Posterior cingulate gyrus (tissue), 11 donors: ENCODE measurements at places on chromosomes 3 and 15.

DNA sequence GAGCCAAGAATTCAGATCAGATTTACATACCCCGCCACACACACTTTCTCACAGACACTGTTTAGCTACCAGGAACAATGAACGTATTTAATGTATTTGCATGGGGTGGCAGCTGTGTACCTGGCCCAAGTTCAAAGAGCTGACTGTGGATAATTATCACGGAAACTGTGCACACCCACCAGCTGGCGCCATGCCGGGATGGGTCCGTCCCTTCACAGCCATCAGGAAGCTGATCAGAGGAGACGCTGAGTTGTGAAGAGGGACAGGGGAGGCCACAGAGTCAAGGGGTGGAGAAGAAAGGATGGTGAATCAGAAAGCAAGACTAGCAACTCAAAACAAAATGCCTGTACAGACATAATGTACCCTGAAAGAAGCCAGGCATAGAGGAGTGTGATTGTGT lies 13.1 kb upstream of the PLA2G4D start:
- DNase-seq, result no peak

- no peak for DNase-seq
Observed at GRCh38 chr3:160450846-160451245, 1.3 kb upstream of the TRIM59 start.

DNA sequence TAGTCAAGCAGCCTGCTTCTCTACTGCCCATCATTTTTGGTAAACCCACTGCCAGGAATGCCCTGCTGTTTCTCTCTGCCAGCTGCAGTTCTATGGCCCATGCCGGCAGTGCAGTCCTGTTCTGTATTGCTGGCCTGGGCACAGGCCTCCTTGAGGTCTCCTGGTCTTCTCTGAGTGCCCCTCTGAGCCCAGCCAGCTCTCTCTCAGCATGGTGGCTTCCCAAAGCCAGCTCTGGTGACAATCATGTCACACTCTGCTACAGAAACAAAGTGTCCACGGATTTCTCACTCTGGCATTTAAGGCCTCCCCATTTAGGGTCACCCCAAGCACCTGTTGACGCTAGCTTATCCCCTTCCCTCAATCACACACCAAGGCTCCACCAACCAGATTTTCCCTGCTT lies 24.5 kb downstream of the SRPRB start:
- DNase-seq, result no peak

DNA sequence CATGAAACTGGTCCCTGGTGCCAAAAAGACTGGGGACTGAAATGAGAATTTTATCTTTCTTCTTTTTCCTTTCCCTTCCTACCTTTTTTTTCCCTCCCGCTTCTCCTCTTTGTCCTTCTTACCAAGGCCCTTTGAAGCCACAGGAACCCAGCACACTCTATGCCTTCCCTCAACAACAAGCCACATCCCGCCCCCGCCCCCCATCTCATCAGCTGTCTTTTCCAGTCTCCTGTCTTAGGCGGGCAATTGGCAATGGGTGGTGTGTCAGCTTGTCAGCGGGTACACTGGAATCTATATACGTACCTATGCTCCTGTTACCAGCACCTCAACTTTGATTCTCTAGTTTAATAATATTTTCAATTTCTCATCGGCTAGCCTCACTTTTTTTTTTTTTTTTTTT lies 56.3 kb upstream of the CHD2 start:
- no peak for DNase-seq

GRCh38 chr15:85704720-85705429 lies 89.8 kb downstream of the KLHL25 start:
- no peak for DNase-seq

DNA sequence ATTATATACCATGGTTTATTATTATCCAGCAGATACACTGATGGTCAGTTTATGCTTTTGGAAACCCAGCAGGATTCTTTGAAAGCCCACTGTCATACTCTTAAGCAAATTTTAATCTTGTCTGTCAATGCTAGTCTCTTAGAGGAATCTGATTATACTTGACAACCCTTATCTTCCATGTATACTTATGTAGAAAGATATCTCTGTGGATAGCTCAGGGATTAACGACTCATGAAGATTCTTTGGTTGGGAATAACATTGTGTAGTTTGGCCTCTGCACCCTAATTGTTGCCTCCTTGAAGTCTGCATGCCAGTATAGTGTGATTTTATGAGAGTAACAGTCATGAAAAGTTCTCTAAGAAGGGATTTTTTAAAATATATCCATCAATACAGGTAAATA lies 33.0 kb downstream of the FILIP1L start:
- no peak for DNase-seq

- no peak for DNase-seq
Observed at GRCh38 chr15:96560246-96560895, 229.9 kb downstream of the NR2F2 start.

DNA sequence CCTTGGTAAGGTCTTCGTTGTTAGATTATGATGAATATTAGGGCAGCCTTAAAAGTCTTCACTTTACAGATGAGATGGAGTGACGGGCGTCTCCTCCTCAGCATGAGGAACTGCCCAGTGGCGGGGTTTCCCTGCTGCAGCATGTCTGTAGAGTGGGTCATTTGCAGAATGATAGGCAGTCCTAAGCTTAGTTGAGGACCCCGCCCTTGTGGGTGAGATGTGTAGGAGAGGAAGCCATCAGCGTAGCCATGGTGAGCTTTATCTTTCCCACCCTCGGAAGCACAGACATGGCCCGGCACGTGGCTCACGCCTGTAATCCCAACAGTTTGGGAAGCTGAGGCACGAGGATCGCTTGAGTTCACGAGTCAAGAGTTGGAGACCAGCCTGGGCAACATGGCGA lies 877 bp downstream of the NIT2 start:
- DNase-seq, result no peak

- no peak for DNase-seq
Observed at GRCh38 chr3:149004622-149005021, 13.3 kb downstream of the GYG1 start.

DNA sequence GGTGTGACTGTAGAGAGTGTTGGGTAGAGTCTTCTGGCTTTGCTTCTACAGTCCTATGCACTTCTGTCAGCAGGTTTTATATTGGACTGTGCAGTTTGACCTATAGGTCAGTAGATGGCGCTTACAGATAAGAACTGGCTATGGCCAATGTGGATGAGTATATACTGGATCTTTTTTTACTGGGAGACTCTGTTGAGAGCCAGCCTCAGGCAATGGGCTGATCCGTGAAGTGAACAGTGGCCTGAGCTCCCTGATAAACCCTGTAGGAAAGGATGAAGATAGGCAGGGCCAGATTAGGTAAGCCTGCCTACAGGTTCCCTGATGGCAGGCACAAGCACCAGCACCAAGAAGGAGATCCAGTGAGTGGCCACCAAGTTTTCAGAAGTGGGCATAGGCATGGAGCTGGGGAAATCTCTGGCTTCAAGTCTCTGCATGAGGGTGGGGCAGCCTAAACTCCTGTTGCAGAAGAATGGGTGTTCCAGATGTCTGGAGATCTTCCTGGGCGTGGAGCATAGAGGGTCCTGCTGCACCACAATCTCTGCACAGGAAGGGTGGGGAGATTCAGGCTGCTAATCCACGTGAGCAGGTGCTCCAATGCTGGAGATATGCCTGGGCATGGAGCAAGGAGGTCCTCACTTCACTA lies 326.0 kb upstream of the SGO1 start:
- no peak for DNase-seq

DNA sequence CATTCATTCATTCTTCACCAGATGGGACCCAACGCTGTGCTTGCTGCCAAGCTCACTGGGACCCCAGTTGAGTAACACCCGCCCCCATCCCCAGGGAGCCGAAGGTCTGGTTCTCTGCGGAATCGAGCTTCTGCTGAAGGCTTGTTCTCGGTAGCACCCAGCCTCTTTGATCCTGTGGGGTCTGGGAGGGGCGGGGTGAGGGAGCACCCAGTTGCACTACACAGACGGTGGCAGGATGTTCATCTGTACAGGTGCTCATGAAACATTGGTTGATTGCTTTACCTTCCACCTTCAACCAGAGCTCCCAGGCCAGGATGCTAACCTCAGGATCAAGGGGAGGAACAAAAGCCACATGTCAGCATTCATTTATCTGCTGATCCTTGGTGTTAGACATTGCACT lies 77.7 kb upstream of the RGMA start:
- DNase-seq, result no peak

- no peak for DNase-seq
Observed at GRCh38 chr3:10602769-10603768, 97.7 kb upstream of the ATP2B2 start.

DNA sequence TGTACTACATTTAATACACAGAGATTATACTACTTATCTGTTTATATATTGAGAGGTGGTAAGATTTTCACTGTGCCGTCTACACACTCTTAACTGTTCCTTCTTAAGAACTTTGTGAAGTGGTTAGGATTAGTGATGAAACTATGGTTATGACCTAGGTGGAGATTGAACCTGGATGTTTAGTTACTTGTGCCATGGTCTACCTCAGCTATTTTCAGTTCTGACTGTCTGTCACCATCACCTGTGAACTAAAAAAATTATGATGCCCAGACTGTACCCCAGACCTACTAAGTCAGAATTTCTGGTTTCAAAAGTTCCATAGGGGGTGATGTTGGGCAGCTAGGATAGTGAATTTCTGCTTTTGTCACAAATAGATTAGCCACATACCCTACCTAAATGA lies 6.4 kb downstream of the RASA2 start:
- DNase-seq, result no peak

DNA sequence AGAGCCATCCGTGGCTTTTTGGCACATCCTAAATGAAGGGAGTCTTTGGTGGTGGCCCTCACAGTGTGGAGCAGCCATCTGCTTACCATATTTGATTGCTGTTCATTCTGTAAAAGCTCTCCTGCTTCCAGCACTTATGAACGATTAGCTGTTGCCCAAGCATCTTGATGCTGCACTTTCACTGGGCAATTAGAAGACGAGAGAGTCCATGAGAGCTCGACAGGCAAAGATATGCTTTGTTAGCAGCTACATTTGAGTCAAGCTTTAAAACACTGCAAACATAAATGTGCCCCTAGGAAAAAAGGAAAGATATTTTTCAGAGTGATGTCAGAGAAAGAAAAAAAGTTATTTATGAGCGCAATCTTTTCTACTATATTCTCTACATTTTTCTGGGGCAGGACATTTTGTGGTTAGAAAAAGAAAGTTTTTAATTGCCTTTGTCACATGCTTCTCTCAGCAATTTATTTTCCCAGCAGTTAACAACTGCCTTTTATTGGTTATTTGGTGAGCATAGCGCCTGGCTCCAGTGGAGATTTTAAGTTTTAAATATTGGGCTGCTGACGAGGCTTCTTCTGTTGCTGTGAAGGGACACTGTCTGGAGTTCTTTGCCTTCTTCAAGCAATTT lies 468.4 kb downstream of the C3orf38 start:
- no peak for DNase-seq

DNA sequence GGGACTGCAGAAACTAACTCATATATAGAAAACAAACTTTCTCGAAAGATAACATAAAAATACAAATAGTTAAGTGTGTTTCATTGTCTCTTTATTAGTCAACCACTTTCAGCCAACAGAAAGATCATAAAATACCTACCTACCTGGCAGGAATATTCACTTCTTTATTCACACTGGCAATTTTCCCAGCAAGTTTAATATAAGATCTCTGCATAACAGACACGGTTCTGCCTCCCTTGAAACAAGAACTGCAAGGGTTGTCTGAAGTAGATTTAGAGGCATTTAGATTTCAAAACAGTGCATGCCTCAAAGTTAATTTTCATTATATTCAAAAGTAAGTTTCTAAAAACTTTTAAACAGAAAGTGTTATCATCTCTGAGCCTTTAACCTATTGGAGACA lies 7.1 kb downstream of the NPTN start:
- no peak for DNase-seq

- no peak for DNase-seq
Observed at GRCh38 chr3:191915712-191916111, 454.7 kb downstream of the PYDC2 start.

- DNase-seq, result no peak
Observed at GRCh38 chr3:144287001-144287400, 315.4 kb downstream of the DIPK2A start.

- DNase-seq, result no peak
Observed at GRCh38 chr3:195165790-195166189, 105.2 kb downstream of the XXYLT1 start.

GRCh38 chr3:43690400-43691119 lies at the start of gene ABHD5:
Gene ABHD5, plus strand, starts transcription at chr3:43690938. Its CDS starts 55 bp downstream, at chr3:43690993.
- peak; percentile 98 for DNase-seq

- no peak for DNase-seq
Observed at GRCh38 chr3:123522320-123523022, 62.4 kb downstream of the HACD2 start.

DNA sequence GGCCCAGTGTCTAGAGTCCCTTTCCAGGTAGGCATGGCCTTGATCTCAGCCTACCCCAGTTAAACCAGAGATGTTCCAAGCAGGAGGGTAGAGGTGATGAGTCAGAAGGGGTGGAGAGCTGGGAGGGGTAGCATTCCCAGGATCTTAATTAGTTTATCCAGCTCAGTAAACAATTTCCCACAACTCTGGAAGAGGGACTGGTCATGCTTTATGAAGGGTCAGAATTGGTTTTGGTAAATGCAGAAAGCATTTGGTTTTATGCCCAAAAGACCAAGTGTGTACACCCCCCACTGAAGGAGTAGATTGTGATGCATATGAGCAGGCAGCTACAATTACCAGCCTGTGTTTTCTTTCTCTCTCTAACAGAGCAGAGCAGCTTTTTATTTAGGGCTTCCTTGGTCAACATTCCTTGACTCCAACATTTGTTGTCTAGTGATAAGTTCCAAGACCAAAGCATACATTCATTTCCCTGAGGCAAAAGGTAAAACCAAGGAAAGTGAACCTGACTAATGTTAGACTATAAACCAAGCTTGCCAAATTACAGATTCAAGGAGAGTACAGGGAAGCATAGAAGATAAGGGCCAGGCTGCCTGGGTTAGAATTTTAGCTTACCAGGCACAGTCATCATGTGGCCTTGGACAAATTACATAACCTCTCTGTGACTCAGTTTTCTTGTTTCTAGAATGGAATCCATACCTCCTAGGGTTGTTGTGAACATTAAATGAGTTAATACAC lies 17.6 kb downstream of the EXOSC7 start:
- no peak for DNase-seq

DNA sequence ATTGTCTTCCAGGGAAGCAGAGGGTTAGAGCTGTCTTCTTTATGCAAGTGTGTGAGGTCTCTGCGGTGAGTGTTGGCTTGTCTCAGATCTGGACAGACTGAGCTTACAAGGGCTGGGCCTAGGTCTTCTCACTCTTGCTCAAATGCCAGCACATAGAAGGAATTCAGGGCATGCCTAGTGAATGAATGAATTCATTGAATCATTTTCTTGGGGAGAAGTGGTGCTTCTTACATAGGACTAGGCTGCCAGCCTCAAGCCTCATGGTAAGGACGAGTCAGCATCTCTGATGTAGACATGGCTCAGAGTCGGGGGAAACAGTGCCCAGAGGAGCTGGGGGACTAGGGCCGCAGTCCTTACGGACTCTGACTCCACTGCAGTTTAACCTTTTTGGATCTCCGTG lies 17.2 kb downstream of the MKRN2 start:
- DNase-seq, result no peak

- no peak for DNase-seq
Observed at GRCh38 chr3:139418144-139418543, 28.7 kb upstream of the COPB2 start.

DNA sequence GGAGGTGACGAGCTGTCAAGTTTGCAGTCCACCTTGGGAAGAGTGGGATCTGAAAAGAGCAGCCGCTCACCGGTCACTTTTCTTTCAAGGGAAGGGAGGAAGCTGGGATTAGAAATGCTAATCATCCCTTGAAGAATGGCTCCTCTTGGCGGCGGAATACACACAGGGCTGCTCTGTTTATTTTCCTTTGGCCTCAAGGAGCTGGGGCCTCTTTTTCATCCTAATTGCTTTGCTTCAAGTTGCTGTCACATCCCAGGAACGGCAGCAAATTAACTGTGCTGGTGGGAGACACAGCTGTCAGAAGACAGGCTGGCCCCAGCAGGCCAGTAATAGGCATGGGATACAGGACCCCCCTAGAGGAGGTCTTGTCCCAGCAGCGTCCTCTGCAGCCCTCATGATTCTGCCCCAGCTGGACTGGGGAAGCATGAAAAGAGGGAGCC lies 6.7 kb downstream of the KBTBD13 start:
- no peak for DNase-seq
